ENCODE measurements at places on chromosomes 5 and 9.

DNA sequence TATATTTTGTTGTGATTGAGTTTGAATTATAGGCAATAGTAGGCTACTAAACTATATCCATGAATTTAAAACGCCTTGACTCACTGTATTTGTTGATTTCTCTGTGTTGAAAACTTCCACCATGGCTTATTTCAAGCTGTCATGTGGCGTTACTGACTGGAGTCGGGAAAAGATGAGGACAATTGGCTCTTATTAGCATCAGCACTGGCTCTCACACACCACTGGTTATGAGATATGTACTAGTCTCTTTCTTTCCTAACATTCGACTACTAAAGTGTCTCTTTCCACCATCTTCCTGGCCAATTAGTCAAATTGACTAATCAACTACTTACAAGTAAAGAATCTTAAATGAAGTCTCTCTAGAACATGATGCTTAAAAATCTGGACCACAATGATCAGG is 9.1 kb upstream of the DAB2 start:
- DNase-seq, result no peak

DNA sequence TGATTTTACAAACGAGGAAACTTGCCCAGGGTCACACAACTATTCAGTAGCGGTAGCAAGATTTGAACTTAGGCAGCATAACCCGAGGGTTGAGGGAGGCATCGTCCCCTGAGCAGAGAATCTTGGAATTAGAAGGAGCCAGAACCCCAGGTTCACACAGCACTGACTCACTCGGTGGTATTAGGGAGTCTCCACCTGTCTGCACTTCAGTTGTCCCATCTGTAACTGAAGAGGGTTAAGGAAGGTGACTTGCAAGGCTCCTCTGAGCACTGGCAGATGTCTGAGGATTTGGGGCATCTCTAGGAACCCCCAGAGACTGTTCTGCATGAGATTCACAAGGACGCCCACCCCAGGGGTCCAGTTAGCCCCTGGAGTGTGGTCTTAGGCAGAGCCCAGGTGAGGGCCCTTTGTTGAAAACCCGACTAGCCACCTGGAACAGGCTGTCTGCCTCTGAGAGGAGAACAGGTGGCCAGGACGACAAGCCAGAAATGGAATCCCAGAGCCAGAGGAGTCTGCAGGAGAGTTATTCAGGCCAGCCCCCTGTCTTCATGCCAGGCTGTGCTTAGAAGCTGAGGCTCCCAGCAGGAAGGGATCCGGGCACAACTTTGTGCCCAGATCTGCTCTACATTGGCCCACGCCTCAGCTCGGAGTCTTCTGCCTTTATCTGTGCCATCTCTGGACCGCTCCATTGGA is 50.0 kb upstream of the ORM1 start:
- DNase-seq, result peak; percentile 57

DNA sequence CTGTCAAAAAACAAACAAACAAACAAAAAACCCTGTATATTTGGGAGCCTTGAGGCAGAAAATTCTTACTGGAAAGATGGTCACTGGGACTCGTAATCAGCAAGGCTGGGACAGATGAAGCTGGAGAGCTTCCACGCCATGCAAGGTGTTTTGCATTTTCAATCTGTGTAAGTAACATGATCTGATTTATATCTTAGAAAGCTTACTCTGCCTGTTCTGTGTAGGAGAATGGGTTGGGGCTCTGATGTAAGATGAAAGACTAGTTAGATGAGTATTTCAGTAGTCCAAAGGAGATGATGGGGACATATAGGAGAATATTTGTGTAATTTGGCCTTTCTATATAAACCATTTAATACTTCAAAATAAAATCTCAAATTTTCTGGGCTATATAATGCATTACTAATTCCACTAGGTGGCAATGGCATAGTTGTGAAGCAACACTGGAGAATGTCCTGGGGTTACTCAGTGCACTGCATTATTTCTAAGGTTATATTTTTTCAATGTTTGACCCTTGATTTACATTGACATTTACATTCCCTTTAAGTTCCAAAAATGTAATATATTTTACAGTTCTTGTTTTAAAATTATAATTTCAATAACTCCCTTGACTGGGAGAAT is 21.9 kb upstream of the FSD1L start:
- DNase-seq, result peak; percentile 25

- DNase-seq, result no peak
Observed at GRCh38 chr5:133565993-133566392, 46.3 kb downstream of the FSTL4 start.

GRCh38 chr5:67102708-67103107 is 93.9 kb downstream of the CD180 start:
- no peak for DNase-seq

DNA sequence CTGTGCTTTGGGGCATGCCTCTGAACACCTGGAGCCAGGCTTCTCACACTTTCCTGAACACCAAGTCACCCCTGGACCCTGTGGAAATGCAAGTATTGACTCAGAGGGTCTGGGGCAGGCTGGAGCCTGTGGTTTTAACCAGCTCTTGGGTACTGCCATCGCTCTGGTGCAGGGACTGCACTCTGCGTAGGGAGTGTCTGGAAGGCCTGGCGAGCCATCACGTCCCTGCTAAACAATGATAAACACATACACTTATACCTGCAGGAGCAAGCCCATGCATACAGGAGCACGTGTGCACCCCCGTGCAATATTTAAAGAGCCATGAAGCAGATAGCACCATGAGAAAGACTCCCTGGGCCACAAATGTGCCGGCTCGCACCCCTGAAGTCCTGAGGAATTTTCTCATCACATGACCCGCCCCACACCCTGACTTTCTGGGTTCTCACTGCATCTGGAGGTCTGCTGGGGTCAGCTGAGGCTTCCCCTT is 267.7 kb downstream of the GADD45G start:
- no peak for DNase-seq

All from NCI-H2171 (cell line).